ENCODE measurements at places on chromosomes 2 and 18.
A peak's percentile ranks its signal among the peaks of the same experiment; 100 is the strongest.

DNA sequence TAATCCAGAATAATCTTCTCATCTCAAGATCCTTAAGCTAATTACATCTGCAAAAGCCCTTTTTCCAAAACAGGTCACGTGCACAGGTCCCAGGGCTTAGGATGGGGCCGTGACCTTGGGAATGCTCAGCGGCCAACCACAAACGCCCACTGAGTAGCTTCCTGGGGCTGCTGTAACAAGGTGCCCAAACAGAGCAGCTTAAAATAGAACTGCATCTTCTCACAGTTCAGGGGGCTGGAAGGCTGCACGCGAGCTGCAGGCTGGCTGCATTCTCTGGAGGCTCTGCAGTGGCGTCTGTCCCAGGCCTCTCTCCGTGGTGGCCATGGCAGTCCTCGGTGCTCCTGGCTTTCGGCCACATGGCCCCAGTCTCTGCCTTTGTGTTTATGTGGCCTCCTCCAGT lies 31.9 kb downstream of the ADI1 start:
- DNase-seq, result peak; percentile 42

DNA sequence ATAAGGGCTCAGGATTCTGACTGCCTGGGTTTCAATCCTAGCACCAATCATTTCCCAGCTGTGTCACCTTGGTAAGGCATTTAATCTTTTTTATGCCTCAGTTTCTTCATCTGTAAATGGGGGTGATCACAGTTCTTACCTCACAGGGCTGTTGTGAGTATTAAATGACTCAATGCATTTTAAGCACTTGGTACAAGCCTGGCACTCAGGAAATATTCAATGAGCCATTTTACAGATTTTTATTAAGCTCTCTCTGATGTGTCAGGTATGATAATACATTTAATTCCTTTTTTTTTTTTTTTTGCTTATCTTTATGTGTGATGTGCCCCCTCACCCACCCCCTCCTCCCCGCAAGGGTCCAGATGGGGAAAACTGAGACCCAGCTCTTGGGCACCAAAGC lies 12.0 kb downstream of the SPEG start:
- DNase-seq, result no peak

GRCh38 chr2:7593360-7593759 lies 676.1 kb downstream of the RNF144A start:
- DNase-seq, result no peak

DNA sequence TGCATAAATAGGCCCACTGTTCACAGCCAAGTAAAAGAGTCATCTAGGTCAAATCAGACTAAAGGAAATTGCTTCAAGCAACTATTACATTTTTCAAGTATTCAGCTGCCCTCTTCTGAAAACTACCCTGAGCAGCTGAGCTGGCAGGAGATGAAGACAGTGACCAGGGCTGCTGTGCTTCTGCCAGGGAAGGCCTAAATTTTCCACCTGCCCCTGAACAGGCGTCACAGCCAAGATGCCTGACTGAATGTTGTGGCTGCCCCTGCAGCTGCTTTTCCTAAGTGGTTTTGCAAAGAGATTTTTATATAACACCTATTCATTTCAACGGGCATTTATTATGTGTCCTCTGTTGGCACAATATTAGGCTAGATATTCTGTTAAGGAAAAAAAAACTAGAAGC lies 96.7 kb upstream of the RPE start:
- DNase-seq, result no peak

DNA sequence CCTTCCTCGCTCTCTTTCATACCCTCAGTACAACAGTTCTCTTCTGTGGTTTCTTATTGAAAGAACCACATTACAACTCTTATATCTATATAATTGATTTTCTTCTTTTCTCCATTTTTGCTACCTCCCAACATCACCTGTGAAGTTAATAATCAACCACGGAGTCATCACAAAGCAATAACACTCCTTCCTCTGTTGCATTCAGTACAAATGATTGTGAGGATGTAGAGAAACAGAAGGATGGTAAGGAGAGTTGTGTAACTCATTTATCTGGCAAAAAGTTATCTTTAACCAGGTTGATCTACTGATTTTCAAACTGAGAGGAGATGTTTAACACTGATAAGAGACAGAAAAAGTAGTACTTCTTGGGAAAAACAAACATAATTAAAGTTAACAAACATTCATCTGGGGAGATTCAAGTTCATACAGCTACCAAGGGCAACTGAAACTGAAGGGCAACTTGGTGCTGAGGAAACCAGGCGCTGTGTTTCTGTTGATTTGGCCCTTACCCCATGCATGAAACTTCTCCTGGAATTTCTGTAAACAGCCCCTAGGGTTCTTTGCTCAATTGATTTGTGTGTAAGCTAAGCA lies 14.2 kb downstream of the IDH1 start:
- no peak for DNase-seq

- no peak for DNase-seq
These were observed 165.3 kb downstream of the THADA start for GRCh38 chr2:43430489-43430888.

DNA sequence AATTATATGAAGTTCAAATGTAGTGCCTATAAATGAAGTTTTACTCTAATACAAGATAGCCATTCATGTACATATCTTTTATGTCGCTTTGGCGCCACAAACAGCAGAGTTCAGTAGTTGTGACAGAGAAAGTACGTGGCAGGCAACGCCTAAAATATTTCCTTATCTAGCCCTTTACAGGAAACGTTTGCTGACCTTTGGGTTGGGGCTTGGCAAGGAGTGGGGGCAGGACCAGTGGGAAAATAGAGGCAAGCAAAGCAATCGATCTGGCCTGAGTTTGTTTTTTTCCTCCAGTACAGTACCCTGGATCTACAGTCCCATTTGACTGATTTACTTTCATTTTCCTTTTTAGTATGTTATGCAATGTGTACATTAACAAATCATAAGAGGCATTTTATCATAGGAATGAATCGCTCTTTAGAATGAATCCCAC lies 13.1 kb downstream of the CCDC68 start:
- DNase-seq, result peak; percentile 80

DNA sequence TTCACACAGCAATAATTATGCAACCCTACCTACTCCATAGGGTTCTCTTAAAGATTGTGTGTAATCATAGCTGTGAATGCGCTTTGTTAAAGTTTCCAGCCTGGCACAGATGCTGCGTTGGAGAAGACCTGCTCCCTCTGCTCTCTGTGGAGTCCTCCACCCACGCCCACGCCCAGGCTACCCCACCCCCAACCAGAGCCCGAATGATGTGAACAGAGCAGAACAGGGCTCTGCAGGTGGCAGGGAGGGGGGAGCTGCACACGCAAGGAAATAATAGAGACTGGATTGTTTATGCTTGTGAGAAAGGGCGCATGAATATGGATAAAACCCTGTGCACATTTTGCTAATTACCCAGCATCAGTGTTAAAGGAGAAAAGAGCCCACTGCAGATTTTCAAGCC lies 447.5 kb downstream of the BCL11A start:
- DNase-seq, result no peak

- DNase-seq, result no peak
These were observed 49.2 kb downstream of the SLC4A3 start for GRCh38 chr2:219676586-219676985.

- DNase-seq, result no peak
These were observed 1.4 kb upstream of the UCN start for GRCh38 chr2:27309651-27310050.

- DNase-seq, result no peak
These were observed 34.6 kb upstream of the CAB39 start for GRCh38 chr2:230678018-230678417.

GRCh38 chr2:158031371-158031770 lies 70.3 kb upstream of the UPP2 start:
- DNase-seq, result no peak

- DNase-seq, result no peak
These were observed 158.4 kb downstream of the ATP9B start for GRCh38 chr18:79227621-79228020.

- no peak for DNase-seq
These were observed 34.4 kb downstream of the CD28 start for GRCh38 chr2:203740871-203741281.

- no peak for DNase-seq
These were observed 52.1 kb downstream of the SFT2D3 start for GRCh38 chr2:127753374-127753773.

DNA sequence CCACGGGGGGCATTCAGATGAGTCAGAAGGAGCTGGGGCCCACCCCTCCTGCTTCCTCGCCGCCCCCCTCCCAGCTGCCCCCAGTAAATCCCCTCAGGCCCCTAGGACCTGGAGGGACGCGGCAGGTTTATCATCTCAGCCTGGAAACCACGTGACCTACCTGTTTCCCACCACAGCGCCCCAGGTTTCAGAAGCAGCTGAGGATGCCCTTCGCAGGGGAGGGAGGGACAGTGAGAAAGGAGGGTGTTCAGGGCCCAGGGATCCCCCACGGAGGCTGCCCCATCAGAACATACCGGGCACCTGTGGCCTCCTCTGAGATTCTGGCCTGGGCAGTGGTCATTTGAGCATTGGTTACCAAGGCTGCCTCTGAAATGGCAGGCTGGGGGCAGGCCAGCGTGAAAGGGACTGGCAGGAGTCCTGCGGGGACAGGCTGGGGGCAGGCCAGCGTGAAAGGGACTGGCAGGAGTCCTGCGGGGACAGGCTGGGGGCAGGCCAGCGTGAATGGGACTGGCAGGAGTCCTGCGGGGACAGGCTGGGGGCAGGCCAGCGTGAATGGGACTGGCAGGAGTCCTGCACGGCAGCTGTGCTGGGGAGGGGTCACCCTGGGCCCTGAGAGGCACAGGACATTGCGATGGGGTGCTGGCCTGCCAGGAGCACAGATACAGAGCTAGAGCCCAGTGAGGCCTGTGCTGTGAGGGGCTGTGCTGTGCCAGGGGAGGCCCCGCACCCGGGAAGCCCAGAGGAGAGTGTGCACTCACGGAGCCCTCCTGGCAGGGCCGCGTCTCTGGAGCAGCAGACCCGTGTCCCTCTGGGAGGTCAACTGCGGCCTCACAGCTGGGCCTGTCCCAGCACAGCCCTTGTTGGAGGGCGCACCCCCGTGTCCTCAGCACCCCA lies 1.6 kb downstream of the NEU4 start:
- DNase-seq, result peak; percentile 85
